ENCODE measurements at places on chromosomes 5 and 9.
A peak's percentile ranks its signal among the peaks of the same experiment; 100 is the strongest.

GRCh38 chr9:124390794-124391658 is 24.2 kb downstream of the PSMB7 start:
- no peak for DNase-seq
- H3K27me3 ChIP-seq: no peaks in the 10 kb centered on the region
- H3K27ac ChIP-seq: no peak overlapping the region
- no peaks in the 10 kb centered on the region for H3K36me3 ChIP-seq

- H3K36me3 ChIP-seq: no peaks in the 10 kb centered on the region
- peak; percentile 47 for DNase-seq
- peaks cover 9% of the 10 kb centered on the region for H3K4me1 ChIP-seq
- peak overlapping the region; percentile 93 for H3K27ac ChIP-seq
Observed at GRCh38 chr9:100427366-100428263, 672 bp downstream of the MSANTD3 start.

DNA sequence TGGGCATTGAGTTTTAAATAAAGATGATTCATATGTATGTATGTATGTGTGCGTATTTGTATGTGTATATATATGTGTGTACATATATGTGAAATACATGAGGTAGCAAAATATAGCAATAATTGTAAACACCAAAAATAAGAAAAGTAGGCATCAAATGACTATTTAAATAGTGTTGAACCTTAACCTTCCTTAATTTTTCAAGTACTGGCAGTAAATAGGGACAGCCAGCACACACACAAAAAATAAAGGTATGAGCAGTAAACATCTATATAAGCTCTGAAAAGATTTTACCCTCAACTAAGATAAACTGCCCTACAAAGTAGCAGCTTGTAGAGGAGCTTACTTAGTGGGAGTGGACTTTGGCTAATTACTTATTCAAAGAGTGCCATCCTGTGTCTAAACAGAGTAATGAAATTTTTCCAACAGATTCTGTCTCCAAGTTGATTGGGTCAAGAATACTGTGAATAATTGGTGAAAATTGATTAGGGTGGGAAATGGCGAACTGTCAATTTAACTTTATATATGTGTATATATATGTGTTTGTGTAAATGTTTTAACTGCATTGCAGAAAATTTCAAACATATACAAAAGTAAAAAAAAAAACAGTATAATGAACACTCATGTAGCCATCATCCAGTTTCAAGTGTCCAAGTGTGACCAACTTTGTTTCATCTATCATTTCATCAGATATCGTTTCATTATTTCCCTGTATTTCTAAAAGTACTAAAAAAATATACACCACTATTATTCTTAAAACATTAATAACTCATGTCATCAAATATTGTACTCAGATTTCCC is 2.0 kb upstream of the ADAMTS6 start:
- DNase-seq: no peak
- no peaks in the 10 kb centered on the region for H3K4me1 ChIP-seq
- no peaks in the 10 kb centered on the region for H3K27me3 ChIP-seq
- peak overlapping the region; percentile 64 for H3K4me3 ChIP-seq

GRCh38 chr9:99051851-99052250 is 53.1 kb upstream of the TGFBR1 start:
- no peak for DNase-seq
- H3K4me3 ChIP-seq: no peak overlapping the region
- no peaks in the 10 kb centered on the region for H3K36me3 ChIP-seq
- no peaks in the 10 kb centered on the region for H3K4me1 ChIP-seq
- H3K27ac ChIP-seq: no peak overlapping the region

- H3K27me3 ChIP-seq: no peaks in the 10 kb centered on the region
- H3K27ac ChIP-seq: no peak overlapping the region
- no peaks in the 10 kb centered on the region for H3K36me3 ChIP-seq
- H3K4me1 ChIP-seq: no peaks in the 10 kb centered on the region
Observed at GRCh38 chr5:161507591-161507990, 38.9 kb downstream of the GABRB2 start.

Data from uterus (tissue), 4 donors.